D721Med (cell line): ENCODE measurements at places on chromosomes 7 and 10.

GRCh38 chr10:70267161-70267933 is 16.5 kb downstream of the NPFFR1 start:
- DNase-seq: no peak

GRCh38 chr10:3241274-3241921 is 68.8 kb upstream of the PITRM1 start:
- no peak for DNase-seq

GRCh38 chr7:52995676-52996075 is 39.8 kb upstream of the POM121L12 start:
- DNase-seq: no peak

- no peak for DNase-seq
These were observed 53.6 kb downstream of the TMEM130 start for GRCh38 chr7:98816241-98816640.

DNA sequence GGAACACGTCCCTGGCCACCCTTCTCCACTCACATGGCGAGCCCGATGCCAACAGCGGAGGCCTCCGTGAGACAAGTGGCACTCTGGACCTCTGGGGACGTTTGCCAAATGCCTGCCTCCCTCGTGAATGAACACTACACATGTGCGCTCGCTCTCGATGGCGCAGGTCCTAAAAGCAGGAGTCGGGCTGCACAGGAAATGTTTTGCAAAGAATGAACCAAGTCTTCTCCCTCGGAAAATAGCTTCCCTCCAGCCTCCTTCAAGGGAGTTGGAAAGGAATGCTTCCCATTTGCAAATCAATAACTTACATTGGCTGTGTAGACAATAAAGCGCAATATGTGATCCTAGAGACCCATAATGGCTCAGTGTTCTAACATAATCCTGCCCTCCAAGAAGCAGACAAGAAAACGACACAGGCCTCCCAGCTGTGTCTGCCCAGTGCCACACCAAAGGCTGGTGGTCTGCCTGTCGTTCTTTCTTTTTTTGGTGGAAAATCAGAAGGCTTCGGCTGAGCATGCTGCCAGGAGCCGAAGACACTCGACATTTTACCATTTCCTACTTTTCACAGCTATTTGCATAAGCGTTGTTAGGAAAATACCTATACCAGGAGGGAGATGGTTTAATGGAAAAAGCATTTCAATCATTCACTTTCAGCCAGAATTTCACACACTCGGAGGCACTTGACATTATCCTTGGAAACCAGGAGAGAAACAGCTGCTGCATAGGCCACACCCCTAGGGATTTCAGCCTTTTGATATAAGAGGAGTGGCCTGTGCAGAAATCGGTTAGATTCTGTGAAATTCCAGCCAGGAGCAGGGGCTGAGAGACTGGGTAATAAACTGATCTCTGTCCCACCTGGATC is 38.4 kb downstream of the ATXN7L1 start:
- DNase-seq: no peak

GRCh38 chr10:125129076-125129458 is 31.3 kb downstream of the CTBP2 start:
- DNase-seq: no peak
